ENCODE measurements at places on chromosomes 4 and X.

GRCh38 chr4:38343608-38344007, 320.4 kb upstream of the KLF3 start:
- DNase-seq, result no peak

- DNase-seq, result no peak
Observed at GRCh38 chrX:42020225-42020624, 96.9 kb upstream of the CASK start.

DNA sequence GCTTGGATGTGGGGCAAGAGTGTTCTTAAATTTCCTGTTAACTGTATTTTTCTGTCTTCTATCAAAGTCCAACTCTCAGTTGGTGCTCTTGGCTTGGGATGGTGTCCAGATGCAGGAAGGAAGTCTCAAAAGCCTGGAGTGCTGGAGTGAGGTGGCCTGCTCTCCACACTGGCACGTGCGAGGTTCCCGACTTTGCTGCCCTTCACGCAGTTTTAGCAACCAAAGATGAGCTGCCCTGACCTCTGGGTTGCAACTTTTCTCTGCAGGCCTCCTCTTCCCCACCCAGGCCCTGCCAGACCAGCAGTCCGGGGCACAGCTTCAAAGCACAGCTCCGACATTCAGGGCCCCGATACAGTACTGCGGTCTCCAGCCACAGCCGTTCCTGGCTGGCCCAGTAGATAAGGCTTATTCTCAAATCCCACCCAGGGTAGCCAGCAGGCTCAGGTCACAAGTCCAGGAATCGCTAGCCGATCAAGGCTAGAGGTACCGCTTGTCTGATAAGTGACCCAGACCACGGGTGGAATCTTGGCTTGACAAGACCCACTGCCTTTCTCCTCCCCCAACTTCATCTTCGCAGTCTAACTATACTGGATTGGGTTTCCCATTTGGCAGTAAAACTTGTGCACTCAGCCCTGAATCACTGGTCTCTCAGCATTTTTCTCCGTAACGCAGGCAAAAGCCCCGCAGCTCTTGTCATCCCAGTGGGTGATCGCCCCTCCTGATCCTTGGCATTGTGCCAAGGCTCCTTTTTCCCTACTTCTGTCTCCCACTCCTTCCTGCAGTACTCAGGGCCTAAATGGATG, 21.8 kb upstream of the JADE1 start:
- DNase-seq, result no peak

- no peak for DNase-seq
Observed at GRCh38 chrX:67731061-67731460, 187.2 kb downstream of the AR start.

GRCh38 chrX:99857455-99857854, 552.6 kb downstream of the PCDH19 start:
- no peak for DNase-seq

- peak; percentile 5 for DNase-seq
Observed at GRCh38 chrX:3142259-3143042, 101.2 kb downstream of the ARSF start.

- no peak for DNase-seq
Observed at GRCh38 chrX:120536061-120536460, 24.7 kb downstream of the CUL4B start.

DNA sequence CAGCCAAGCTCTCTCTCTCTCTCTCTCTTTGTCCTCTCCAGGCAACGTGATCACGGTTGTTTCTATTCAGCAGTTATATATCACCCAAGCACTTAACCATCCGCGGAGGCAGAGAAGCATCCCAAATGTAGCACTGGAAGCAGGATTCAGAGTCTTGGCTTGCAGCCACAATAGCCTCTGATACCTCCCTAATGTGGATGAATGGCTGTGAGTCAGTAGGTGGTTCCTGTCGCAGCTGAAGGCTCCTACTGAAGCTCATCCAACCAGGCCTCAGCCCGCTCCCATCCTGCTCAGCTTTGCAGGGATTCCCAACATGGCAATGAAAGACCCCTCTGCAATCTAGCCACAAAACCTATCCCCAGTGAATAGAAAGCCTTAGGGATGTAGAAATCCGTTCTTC, 5.1 kb downstream of the HS6ST2 start:
- no peak for DNase-seq

- DNase-seq, result no peak
Observed at GRCh38 chr4:76342803-76343202, 36.3 kb downstream of the STBD1 start.

- DNase-seq, result no peak
Observed at GRCh38 chr4:3520796-3521600, 11.2 kb downstream of the LRPAP1 start.

GRCh38 chr4:187687697-187688096, 307.9 kb upstream of the ZFP42 start:
- DNase-seq, result no peak

DNA sequence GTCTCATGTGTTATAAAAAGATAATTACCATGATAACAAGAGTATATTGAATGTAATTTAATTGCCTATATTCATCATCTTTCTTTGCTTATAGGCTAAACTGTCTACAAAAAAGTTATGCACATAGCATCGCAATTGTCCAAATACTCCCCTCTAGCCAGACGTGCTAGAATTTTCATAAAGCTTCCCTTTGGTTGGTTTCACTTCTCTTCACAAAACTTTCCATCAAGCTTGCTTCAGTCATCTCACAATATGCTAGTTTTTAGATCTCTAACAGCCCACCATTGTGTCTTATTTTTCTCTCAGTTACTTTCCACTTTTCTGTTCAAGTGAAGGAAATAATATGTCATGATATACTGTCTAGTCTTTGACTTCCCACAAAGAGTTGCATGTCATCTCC, 448.3 kb upstream of the SPANXN1 start:
- DNase-seq, result no peak

DNA sequence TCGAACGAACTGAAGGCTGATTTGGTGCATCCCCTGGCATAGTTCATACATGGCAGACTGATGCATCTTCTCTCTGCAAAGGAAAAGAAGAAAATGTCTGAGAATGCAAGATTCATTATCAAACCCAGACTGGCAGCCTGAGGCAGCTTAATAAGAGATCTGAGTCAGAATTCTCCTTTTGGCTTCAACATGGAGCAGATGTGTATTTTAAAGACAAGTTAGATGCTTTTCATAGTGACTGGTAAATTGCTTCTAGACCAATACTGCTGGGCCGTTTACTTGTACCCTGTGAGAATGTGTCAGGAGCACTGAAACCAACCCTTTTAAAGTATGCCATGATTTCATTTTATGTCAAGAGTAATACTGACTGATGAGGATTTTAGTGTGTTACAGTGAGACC, 322.0 kb downstream of the NR3C2 start:
- DNase-seq, result no peak

- no peak for DNase-seq
Observed at GRCh38 chr4:51850294-51850693, 7.3 kb downstream of the DCUN1D4 start.

DNA sequence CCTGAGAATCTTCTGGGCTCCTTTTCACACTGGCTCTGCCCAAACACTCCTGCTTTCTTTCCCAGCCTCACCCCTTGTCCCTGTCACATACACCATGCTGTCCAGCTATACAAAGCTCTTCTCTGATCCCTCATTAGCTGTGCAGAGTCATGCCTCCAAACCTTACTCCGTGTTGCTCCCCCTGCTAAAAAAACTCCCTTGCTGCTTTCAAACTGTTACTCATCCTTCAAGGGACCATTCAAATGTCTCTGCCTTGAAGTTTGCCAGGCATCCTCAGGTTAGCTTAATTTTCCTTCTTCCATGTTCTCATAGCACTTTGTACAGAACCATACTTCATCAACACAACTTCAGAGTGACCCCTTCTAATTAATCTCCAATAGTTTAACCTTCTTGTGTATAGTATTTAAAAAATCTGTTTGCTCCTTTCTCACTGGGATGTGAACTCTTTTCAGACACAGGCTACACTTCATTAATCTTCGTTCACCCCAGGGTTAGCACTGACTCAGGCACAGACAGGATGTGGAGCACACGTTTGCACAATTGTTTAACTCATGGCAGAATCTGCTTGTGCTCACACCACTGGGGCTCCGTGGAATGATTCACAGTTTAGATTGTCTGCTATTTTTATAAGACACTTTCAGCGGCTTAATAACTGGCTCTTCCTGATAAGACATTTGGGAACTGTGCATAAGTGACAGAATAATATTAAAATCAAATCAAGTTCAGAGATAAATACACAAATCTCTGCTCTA, 21.4 kb upstream of the SEL1L3 start:
- peak; percentile 77 for DNase-seq

GRCh38 chr4:113979905-113980615, 613 bp upstream of the ARSJ start:
- peak; percentile 11 for DNase-seq

- DNase-seq, result no peak
Observed at GRCh38 chrX:139518475-139518874, 12.1 kb upstream of the F9 start.

- DNase-seq, result no peak
Observed at GRCh38 chr4:148429206-148429605, 13.0 kb downstream of the NR3C2 start.

GRCh38 chr4:1195891-1196401, 23.6 kb upstream of the SPON2 start:
- no peak for DNase-seq

GRCh38 chr4:1340861-1341260, 6.1 kb upstream of the UVSSA start:
- DNase-seq, result no peak

DNA sequence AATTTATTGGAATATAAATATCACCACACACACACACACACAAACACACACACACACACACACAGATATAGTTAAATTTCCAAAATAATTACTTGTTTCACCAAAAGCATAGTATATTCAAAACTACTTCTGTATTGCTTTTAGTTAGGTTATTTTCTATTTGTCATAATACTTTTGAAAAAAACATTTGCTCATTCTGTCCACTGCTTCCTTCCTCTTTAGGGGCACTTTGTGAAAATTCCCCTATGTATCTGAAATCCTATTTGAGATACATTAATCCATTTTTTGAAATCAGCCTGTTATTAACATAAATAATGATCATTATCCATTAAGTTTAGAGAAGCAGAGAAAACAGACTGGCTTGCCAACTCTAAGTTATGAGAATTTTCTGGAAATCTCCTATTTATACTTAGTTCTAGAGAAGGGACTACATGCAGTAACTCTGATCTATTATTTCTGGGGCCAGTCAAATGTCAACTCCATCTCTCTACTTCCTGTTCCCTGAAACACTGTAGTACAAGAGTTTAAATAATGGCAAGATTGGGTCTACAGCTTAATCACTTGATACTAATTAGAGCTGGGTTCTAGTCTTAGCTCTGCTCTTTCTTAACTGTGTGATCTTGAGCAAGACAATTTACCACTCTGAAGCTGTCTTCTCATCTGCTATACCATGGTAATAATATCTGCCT, 54.4 kb upstream of the GPR174 start:
- DNase-seq, result no peak

DNA sequence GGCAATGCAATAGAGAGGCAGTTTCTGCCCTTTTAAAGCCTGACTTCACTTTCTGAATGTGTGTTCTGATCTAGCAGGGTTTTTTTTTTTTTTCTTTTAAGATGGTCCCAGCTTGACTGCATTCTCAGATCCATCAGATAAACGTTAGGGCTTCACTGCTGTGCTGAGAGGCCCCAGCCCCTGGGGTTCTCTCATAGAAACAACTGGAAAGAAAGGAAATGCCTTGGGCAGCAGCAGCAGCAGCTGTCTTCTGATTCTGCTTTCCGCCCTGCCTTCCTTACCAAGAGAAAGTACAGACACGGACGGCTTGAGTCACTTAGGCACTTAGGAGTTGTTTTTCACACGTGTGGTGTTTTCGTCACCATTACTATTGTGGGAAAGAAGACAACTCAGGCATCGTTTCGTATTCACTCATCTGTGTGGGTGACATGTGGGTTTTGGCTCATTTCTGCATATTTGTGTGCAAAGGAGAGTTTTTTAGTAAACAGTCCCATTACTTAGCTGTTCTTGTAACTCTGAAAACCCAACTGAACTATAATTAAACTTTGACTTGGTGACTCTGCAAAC, 172.0 kb downstream of the PTTG2 start:
- peak; percentile 94 for DNase-seq

DNA sequence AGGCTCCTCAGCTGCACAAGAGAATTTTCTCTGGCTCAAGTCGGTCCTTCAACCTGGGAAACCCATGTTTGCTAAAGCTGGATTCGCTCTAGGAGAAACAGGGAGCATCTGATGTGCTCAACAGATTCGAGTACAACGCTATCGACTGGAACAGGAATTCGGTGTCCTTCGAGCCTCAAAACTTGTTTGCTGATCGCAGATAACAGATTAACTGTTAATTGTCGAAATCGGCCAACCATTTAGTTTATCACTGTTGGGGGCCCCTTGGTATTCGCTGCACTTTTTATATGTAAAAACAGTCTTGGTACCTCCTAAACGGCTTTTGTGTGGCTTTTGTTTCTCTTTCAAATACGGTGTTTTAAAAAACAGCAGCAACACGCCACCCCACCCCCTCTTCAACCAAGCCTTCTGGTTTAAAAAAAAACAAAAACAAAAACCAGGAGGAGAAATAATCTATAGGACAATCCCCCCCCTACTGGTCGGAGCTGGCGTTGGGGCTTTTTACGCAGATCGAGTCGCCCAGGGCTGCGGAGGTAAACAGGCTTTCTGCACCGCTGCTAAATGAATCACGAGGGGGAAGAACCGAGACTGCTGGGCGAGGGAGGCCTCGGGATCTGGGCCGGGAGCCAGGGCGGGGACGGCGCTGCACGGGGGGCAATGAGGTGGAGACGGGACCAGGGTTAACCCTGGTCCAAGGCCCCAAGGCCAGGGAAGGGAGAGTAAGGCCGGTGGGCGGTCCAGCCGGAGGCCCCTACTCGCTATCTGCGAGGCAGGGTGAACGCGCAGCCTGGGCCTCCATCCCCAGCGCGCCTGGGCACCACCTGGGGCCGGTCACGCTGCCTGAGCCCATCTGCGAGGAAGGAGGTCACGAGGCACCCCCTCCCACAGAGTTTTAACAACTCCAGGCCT, 71.7 kb upstream of the BCOR start:
- DNase-seq, result no peak

DNA sequence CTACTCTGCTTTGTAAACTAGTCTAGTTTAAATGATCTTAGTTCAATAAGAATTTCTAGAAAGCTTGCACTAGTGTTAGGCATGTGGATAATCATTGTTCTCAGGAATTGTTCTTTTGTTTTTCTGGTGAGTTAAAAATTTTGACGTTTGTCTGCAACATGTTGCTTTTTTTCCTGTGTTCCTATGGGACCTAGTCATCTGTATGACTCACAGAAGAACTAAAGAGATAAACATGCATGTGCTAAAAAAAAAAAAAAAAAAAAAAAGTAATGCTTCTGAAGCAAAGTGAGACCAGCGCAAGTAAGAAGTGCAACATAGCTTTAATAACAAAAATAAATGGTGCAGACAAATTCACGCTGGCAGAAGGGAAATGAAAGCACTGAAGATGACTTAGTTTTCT, 471.2 kb downstream of the IQCM start:
- peak; percentile 56 for DNase-seq

GRCh38 chrX:11541510-11541909, 124.2 kb downstream of the ARHGAP6 start:
- DNase-seq, result no peak

All from HCEC 1CT (cell line).